ENCODE measurements at places on chromosomes 16 and 17. TPM values are rescaled to one million over a fixed set of nuclear protein-coding genes. Genes with fewer than 3 reads are reported as not detected.

EVI2A gene
- 3.1 TPM for total RNA-seq

RHBDF1 gene
- 16.3 TPM for total RNA-seq

KRTAP4-5 gene
- total RNA-seq = not detected

DNA sequence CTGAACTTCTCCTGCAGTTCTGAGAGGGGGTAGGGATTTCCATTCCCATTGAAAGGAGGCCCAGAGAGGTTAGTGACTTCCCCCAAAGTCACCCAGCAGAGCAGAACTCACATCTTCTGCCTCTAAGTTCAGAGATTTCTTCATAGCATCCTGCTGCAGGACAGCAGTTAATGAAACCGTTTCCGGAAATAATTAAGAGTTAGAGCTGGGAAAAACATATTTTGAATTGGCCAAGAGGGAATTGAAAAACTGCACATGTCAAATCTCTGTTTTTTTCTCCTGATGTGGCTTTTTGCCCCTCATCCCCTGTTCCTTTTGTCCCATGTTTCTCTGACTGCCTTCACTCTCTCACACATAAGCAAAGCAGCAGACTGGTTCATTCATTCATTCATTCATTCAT lies 26.6 kb downstream of the ITPRIPL2 start:
- no peaks in the 10 kb centered on the region for H3K27me3 ChIP-seq
- H3K4me3 ChIP-seq = no peak overlapping the region
- no peak for DNase-seq
- no peak overlapping the region for H3K27ac ChIP-seq

DNA sequence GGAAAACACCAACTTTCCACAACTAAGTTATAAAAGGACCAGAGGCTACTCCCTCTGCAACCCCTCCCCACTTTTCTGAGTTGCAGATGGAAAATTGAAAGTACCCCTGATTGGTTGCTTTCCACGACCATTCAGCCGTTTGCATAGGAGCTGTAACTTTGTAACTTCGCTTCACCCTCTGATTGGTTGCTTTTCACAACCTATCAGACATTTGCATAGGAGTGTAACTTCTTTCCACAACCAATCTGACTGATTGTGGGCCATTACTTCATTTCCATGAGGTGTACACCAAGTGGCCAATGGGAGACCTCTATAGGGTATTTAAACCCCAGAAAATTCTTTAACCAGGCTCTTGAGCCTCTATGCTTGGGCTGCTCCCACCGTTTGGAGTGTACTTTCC lies 644.1 kb downstream of the WWOX start:
- no peak for DNase-seq
- no peak overlapping the region for H3K27ac ChIP-seq
- no peaks in the 10 kb centered on the region for H3K4me1 ChIP-seq
- no peaks in the 10 kb centered on the region for H3K27me3 ChIP-seq
- H3K4me3 ChIP-seq = no peak overlapping the region
- no peaks in the 10 kb centered on the region for H3K36me3 ChIP-seq

- H3K4me1 ChIP-seq = peaks cover 11% of the 10 kb centered on the region
- no peaks in the 10 kb centered on the region for H3K27me3 ChIP-seq
- no peak for DNase-seq
- H3K36me3 ChIP-seq = no peaks in the 10 kb centered on the region
- no peak overlapping the region for H3K4me3 ChIP-seq
Measured at GRCh38 chr17:77332034-77332971, 191.5 kb downstream of the SEC14L1 start.

GRCh38 chr16:66326991-66327513 lies 39.4 kb upstream of the CDH5 start:
- H3K27me3 ChIP-seq = no peaks in the 10 kb centered on the region
- peak; percentile 65 for DNase-seq
- H3K4me1 ChIP-seq = peaks cover 17% of the 10 kb centered on the region
- no peak overlapping the region for H3K27ac ChIP-seq
- no peaks in the 10 kb centered on the region for H3K36me3 ChIP-seq

GRCh38 chr17:78137392-78138203 lies 7.0 kb downstream of the TMC8 start:
- H3K27ac ChIP-seq = no peak overlapping the region
- no peaks in the 10 kb centered on the region for H3K36me3 ChIP-seq
- no peak overlapping the region for H3K4me3 ChIP-seq
- peaks cover 25% of the 10 kb centered on the region for H3K4me1 ChIP-seq
- H3K27me3 ChIP-seq = no peaks in the 10 kb centered on the region

- H3K36me3 ChIP-seq = no peaks in the 10 kb centered on the region
- H3K4me3 ChIP-seq = no peak overlapping the region
- no peaks in the 10 kb centered on the region for H3K4me1 ChIP-seq
- H3K27me3 ChIP-seq = no peaks in the 10 kb centered on the region
Measured at GRCh38 chr17:80938556-80938955, 53.1 kb upstream of the CHMP6 start.

DNA sequence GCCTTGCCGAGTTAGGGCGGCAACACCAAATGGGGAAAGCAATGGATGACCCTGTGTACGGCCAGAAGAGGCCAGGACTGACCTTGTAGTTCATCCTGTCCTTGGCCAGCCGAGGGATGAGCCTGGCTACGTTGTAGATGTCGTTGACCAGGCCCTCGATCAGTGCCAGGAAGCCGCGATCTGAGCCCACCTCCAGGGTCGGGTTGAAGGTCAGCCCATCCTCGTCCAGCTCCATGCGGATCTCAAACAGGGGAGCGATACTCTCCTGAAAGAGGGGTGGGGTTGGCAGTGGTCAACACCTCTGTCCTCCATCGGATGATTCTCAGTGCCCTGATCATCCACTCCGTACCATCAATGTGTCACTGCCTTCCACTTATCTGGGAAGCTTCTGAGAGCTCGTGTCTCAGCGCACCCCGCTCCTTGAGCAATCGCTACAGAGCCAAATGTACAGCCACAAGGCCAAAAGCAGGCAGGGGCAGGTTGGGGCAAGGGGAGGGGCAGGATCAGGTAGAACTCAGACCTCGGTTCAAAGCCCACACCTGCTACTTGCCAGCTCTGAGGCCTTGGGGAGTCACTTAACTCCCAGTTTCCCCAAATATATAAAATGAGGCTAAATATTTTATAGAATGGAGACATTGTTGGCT lies 39.9 kb downstream of the DNAH17 start:
- H3K27me3 ChIP-seq = no peaks in the 10 kb centered on the region
- peaks cover 10% of the 10 kb centered on the region for H3K4me1 ChIP-seq
- no peaks in the 10 kb centered on the region for H3K36me3 ChIP-seq
- H3K27ac ChIP-seq = no peak overlapping the region

GRCh38 chr17:77856551-77857305 lies 101.8 kb upstream of the TNRC6C start:
- H3K36me3 ChIP-seq = no peaks in the 10 kb centered on the region
- no peak overlapping the region for H3K27ac ChIP-seq
- no peaks in the 10 kb centered on the region for H3K27me3 ChIP-seq
- no peak overlapping the region for H3K4me3 ChIP-seq
- H3K4me1 ChIP-seq = no peaks in the 10 kb centered on the region

NXN gene
- total RNA-seq = 24.4 TPM

GRCh38 chr17:62848334-62848733 lies 40.2 kb upstream of the MARCHF10 start:
- no peak overlapping the region for H3K27ac ChIP-seq
- H3K4me1 ChIP-seq = no peaks in the 10 kb centered on the region
- H3K36me3 ChIP-seq = no peaks in the 10 kb centered on the region
- H3K27me3 ChIP-seq = no peaks in the 10 kb centered on the region

- peaks cover 35% of the 10 kb centered on the region for H3K4me1 ChIP-seq
- H3K27ac ChIP-seq = peak overlapping the region; percentile 55
- no peak overlapping the region for H3K4me3 ChIP-seq
Measured at GRCh38 chr17:50871364-50871763, 5.2 kb upstream of the TOB1 start.

MEIOC gene
- not detected for total RNA-seq

DNA sequence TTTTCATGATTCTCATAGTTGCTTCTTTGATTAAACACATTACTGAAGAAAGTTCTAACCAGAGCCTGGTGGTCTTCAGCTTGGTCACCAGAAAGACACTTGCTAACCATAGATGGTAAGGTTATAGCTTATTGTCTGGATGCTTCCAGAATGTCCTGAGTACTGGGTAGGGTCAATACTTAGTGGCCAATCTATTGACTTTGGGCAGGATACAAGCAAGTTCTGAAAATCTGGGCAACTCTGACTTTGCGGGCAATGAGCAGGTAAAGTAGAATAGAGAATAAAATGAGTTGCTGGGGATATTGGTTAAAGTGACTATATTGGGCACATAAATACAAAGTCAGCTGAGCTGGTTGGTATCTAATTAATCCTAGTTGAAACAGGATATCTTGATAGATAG lies 63.0 kb downstream of the ABCA8 start:
- DNase-seq = no peak
- no peaks in the 10 kb centered on the region for H3K36me3 ChIP-seq
- no peak overlapping the region for H3K4me3 ChIP-seq
- no peak overlapping the region for H3K27ac ChIP-seq
- H3K4me1 ChIP-seq = no peaks in the 10 kb centered on the region
- H3K27me3 ChIP-seq = no peaks in the 10 kb centered on the region

All from body of pancreas (tissue), 4 donors.